ENCODE measurements at places on chromosomes 7 and 10.

DNA sequence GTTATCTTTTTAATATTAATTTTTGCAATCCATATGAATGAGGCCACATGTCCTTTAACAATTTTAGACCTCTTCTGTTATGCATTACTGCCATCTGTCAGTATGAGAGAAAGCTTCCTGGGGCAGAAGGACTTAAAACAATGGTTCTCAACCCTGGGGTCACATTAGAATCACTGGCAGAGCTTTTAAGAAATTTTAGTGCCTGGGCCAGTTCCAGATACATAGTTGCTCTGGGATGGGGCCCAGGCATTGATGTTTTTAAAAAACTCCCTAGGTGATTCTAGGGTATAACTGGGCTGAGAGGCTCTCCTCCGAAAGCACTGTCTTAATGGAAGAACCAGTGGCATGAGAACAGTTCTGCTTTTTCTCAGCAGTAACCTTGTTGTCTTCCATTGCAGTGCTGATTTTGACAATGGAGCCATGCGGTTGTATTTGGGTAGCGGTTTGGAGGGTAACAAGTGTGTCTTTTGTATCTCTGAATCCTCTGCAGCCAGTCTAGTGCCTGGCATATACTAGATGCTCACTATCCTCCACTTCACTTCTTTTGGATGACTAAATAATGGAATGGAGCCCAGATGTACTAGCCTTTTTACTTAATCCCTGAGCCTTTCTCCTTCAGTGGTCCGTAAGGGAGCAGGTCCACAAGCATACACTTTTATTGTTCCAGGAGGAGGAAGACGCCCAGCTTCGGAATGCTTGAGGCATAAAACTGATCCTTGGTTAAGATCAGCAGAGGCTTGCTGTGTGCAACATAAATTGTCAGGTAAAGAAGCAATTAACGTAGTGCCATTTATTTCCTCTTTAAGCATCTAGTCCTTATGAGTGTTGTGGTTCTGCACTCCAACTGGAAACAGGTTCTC lies 227.1 kb downstream of the AUTS2 start:
- no peak for DNase-seq

- DNase-seq = no peak
These were observed 14.2 kb upstream of the POR start for GRCh38 chr7:75900617-75901315.

DNA sequence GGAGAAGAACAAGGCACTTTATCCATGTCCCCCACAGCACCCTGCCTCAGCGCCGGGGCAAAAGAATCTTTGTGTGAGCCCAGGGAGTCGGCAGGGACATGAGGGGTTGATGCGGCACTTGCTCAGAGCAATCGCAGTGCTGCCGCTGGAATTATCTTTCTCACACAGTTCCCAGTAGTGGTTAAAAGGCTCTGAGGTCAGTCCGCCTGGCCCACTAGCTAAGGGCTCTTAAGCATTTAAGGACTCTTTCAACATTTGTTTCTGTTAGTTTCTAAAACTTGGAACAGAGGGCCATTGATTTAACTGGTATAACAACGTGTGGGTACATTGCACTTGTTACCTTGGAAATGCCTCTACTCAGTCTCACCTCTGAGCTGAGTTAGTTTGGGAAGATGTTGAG lies 208.0 kb upstream of the C7orf33 start:
- no peak for DNase-seq

GRCh38 chr10:80614576-80615416 lies 77.1 kb downstream of the SH2D4B start:
- DNase-seq = no peak

DNA sequence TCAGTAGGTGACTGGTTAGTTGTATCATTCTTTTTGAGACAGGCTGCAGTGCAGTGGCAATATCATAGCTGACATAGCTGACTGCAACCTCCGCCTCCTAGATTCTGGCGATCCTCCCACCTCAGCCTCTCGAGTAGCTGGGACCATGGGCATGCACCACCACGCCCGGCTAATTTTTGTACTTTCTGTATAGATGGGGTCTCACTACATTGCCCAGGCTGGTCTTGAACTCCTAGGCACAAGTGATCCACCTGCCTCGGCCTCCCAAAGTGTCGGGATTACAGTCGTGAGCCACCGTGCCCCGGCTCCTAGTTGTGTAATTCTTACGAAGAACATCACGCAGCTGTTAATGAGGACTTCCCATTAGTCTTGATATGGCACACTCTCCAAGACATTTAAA lies 123.4 kb upstream of the VKORC1L1 start:
- DNase-seq = no peak

DNA sequence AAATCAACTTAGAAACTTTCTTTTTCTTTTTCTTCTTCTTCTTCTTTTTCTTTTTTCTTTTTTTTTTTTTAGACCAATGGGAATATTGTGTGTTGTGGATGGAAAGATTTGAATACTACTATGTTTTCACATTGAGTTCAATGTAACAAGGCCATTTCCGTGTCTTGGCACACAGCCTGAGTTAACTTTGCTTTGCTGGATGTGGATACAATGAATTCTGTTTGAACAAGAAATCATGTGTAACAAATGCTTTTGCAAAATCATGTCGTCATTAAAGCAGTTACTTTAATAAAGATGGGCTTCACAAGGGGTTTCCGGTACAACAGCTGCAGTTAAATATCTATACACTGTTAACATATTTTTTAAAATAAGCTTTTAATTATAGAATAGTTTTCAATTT lies 13.5 kb upstream of the ENTPD1 start:
- no peak for DNase-seq

GRCh38 chr7:74092964-74093471 lies 9.4 kb downstream of the LIMK1 start:
- no peak for DNase-seq

DNA sequence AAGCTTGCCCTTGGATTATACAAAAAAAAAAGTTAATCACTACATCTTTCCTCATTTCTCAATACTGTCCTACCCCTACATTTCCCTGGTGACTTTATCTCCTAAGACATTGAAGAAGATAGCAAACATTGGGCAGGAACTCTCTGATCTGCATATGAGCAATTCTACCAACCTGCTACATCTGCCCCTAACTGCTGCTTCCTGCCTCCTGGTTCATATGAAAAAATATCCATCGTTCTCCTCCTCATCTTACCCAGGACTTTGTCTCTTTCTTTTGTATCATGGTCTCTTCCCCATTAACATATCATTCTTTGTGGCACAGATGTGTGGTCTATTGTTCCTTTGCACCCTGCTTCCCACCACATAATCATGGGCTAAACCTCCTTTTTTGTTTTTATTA lies 139.7 kb upstream of the PCGF5 start:
- no peak for DNase-seq

DNA sequence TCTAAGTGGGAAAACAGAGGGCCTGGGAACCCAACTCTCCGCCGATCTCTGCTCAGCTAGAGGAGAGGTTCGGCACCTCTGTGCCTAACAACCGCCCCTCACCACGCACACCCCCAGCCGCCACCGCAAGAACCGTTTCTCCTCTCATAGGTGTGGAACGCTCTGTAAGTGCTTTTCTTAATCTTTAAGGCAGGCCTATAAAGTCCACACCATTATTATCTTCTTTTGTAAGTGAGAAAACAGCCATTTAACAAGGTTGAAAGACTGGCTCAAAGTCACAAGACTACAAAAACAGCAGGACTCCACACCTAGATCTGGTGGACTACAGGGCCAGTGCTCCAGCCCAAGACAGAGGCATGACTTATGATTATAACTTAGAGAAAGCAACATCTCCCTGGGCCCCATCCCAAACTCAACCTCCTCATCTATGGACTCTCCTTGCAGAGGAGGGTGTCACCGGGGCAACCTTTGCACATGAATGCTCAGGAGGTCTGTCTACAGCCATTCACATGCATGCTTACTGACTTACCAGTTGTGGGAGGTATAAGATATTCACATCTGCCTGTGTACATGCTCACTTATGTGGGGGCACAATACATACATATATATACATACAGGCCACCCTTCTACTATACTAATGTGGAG lies 7.9 kb upstream of the NKX2-3 start:
- DNase-seq = no peak

- no peak for DNase-seq
These were observed 85.0 kb downstream of the TRRAP start for GRCh38 chr7:98963305-98963704.

- no peak for DNase-seq
These were observed 120.6 kb upstream of the NRP1 start for GRCh38 chr10:33455029-33455428.

DNA sequence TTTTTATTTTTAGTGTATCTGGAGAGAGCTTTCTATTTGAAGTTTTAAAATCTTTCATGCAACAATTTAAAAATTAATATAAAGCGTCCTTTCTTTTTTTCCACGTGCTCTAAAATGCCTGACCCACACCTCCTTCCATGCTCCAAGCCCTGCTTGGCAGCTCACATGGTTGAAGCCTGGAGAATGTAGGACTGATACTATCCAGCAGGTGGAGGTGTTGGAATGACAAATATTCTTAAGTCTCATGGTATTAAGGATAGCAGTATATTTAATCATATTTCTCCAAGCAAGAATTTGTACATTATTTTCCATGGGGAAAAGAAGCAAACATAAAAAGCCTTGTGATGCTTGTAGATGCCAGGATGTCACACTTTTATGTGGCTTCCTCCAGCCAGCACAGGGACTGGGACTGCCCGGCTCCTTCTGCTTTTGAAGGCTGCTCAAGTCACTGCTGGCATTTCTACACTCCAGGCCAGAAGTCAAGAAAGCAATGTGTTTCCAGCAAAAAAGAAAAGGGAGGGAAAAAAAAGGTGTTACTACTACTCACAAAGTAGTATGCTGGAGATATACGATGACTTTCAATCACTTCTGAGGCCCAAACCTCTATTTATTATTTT lies 49.7 kb downstream of the BZW2 start:
- DNase-seq = peak; percentile 42

DNA sequence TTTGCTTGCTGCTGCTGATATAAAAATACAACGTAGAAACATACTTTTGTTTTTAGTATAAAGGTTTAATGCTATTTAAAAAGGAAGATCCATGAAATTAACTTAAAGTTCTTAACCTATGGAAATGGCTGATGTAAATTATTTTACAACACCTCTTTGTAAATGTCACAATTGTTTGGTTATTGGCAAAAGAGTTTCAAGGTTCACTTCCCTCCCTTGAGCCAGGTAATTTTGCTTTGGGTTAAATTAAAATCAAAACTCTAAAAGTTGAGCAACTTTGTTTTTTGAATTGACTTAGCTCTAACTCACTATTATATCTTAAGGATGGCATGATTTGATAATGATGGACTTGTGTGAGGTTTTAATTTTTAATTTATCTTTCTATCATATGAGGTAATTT lies 39.2 kb upstream of the CYP2C18 start:
- no peak for DNase-seq

GRCh38 chr10:4983615-4984216 lies 19.9 kb downstream of the AKR1C2 start:
- DNase-seq = no peak

- no peak for DNase-seq
These were observed 1.1 kb downstream of the GGCT start for GRCh38 chr7:30503274-30504212.

DNA sequence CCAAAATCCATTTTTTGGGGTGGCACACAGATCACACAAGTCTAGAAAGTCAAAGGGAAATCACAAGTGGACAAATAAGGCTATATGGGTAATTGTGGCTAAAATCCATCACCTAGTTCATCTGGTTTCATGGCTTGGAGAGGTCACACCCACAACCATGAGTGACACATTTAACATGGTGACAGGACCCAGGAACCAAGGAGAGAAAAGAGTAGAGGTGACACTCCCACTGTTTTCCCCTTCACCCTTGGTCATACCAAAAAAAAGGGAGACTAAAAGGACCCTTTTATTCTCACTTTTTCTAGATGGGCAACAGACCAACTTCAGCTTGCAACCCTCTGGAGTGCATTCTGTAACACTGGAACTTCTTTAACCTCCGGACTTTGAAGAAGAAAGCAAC lies 46.2 kb upstream of the ZNF107 start:
- DNase-seq = no peak
